WERI-Rb-1 (cell line): ENCODE measurements at places on chromosomes 7 and 10.

GRCh38 chr10:43981232-43981631 is 332.6 kb upstream of the ZNF32 start:
- no peak for DNase-seq

GRCh38 chr10:72625276-72625607 is 637 bp downstream of the MICU1 start:
- no peak for DNase-seq

GRCh38 chr7:12638851-12639456 is 48.5 kb upstream of the ARL4A start:
- no peak for DNase-seq

DNA sequence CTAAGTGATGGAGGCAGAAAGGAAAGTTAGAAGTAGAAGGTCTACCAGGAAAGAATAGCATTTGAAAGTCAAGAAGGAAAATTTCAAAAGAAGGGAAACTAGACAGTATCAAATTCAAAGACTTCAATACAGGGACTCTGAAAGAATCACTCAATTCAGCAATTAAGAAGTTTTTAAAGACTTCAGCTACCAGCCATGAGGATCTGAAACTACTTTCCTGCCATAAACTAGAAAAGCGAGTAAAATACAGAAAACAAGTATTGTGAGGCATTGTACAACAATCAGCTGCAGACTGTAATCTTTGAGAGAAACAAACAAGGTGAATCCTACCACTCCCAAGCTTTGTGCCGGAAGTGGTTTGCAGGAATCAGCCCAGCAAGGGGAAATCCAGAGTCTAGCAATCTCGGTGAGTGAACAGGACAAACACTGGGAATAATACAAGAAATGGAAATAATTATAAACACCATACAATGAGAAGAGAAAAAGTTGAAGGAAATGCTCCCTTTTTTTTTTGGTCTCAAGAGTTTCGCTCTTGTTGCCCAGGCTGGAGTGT is 62.4 kb downstream of the ARHGAP12 start:
- no peak for DNase-seq

DNA sequence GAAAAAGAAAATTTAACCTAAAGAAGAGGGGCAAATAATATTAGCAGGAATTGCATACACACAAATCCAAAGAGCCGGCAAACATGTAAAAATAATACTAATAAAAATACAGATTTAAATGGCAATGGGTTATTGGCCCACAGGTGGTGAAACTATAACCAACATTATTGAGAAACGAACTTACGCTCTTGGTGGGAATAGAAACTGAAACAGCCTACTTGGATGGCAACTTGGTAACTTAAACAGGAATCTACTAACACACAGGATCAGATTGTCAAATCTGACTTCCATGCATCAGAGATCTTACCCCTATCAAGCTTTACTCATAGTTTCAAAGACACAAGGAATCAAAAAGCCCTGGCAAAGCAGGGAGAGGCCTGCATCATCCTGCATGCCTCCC is 66.5 kb downstream of the ANLN start:
- no peak for DNase-seq

DNA sequence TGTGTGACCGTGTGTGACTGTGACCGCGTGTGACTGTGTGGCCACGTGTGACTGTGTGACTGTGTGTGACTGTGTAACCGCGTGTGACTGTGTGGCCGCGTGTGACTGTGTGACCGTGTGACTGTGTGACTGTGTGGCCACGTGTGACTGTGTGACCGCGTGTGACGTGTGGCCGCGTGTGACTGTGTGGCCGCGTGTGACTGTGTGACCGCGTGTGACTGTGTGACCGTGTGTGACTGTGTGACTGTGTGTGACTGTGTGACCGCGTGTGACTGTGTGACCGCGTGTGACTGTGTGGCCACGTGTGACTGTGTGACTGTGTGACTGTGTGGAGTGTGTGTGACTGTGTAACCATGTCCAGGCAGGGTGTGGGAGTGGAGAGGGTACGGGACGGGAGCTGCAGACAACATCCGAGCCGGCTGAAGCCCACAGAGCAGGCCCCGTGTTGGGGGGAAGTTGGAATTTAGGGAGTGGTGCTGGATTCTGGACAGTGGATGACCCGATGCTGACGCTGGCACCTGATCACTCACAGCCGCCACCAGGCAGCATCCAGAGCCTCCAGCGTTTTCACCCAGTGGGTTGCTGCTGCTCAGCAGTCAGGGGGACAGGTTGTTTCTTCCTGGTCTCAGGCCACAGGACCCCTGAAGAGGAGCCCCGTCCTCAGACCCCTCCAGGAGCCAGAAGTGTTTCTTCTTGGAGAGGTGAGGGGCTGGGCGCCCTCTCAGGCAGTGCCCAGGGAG is 503.5 kb downstream of the DNAJB6 start:
- no peak for DNase-seq

DNA sequence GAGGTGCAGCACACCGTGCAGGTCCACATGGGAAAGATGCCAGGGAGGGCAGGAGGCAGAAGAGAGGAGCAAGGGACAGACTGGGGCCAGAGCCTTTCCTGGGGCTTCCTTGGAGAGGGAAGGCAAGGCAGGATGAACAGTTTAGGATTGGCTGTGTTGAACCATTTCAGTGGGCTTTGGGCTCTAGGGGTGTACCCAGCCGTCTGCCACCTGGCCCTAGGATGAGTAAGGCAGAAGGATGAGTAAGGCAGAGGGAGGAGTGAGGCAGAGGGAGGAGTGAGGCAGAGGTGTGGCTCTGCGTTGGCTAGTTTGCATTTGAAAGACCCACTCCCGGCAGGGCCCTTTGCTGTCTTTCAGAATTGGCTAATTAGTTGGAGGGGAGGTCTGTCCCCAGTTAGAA is 31.5 kb upstream of the PRF1 start:
- DNase-seq: no peak

DNA sequence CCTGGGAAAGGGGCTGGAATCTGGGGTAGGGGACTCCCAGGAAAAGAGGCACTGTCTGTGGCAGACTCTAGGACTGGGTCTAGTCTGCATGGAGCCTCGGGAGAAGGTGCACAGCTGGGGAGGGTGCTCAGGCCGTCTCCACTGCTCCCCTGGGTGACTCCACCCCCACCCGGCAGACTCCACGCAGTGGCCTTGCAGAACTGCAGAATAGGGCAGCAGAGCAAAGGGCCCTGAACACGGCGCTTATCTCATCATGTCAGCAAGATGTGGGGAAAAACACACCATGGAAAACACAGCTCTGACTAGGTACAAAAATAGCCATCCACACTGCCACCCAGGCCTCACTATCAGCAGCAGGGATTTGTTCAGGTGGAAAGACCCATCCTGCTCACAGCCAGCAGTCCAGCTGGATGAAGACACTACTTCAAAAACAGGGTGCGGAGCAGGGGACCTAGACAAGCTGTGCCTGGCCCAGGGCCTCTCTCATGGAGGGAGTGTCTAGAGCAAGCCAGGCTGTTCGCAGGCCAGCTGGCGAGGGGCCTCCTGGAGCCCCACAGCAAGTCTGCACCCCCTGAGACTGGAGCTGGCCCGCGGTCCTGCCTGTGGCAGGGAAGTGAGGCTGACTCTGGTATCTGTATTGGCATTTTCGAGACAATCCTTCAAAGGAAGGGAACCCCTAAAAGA is 11.7 kb downstream of the MAT1A start:
- DNase-seq: no peak

- no peak for DNase-seq
Measured at GRCh38 chr7:140458916-140459315, 20.4 kb downstream of the MKRN1 start.

GRCh38 chr7:114648117-114648516 is 233.5 kb downstream of the FOXP2 start:
- DNase-seq: no peak

- DNase-seq: no peak
Measured at GRCh38 chr10:132813560-132814468, 27.9 kb upstream of the NKX6-2 start.

GRCh38 chr7:3243256-3243655 is 57.8 kb upstream of the SDK1 start:
- DNase-seq: no peak

GRCh38 chr10:90777621-90778020 is 80.2 kb downstream of the HTR7 start:
- no peak for DNase-seq

- DNase-seq: no peak
Measured at GRCh38 chr10:79098596-79099015, 29.8 kb downstream of the ZMIZ1 start.

GRCh38 chr7:54778696-54779540 is 19.9 kb upstream of the SEC61G start:
- no peak for DNase-seq

- no peak for DNase-seq
Measured at GRCh38 chr7:41478187-41478586, 224.7 kb downstream of the INHBA start.

DNA sequence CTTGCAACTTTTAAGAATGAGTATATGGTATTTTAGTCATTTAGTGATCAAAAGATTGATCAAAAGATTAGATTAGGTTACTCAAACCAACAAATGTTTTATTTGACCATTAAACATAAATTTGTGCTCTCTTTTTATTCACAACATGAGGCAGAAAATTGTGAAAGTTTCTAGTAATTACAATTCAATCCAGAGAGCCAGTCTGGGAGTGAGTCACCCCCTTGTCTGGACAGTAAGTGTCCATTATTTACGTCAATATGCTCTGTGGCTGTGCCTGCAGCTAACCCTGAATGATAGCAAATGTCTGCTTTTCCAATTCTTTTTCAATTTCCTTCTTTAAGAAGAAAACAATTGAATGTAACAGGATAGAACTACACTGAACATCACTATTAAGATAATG is 27.9 kb downstream of the GNG11 start:
- DNase-seq: no peak

- no peak for DNase-seq
Measured at GRCh38 chr10:17003651-17004286, 125.8 kb downstream of the CUBN start.

GRCh38 chr7:30998180-30998579 is 34.4 kb downstream of the GHRHR start:
- no peak for DNase-seq

- no peak for DNase-seq
Measured at GRCh38 chr10:49831352-49832035, 69.4 kb upstream of the OGDHL start.

GRCh38 chr10:10788761-10789160 is 228.9 kb upstream of the CELF2 start:
- DNase-seq: no peak

- DNase-seq: no peak
Measured at GRCh38 chr10:3902809-3903410, 117.9 kb upstream of the KLF6 start.

DNA sequence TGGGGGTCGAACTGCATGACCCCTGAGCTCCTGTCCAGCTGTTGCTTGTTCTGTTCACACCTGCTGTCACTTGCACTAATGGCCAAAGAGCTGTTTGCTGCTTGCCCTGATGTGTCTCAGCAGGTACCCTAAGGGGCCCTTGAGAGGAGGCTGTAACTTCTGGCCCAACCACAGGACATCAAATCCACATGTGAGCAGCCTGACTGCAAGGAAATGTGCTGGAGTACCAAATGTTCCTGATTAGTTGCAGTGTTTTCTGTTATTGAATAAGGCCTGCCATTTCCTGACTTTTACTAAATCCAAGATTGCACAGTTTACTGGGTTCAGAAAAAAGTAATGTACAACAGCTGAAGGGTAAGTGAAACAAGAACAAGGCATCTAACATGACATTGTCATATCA is 91.7 kb upstream of the IL6 start:
- DNase-seq: no peak

DNA sequence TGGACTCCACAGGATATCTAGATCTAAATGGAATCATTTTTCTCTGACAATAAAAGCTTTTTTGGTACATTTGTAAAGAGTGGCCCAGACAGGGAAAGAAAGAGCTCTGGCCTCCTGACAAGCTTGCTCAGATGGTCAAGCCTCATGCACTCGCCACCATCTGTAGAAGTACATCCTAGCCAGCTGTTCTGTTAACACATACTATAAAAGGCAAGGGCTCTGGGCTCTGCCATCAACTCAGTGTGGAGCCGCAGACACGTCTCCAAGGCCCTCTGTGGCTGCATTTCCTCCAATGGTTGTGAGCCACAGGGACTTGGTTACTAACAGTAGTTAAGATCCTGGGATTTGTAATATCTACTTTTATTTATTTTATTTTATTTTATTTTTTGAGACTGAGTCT is 70.8 kb upstream of the KDM7A start:
- DNase-seq: no peak

GRCh38 chr7:28395831-28396230 is 16.5 kb upstream of the CREB5 start:
- DNase-seq: no peak

GRCh38 chr10:124012066-124012465 is 81.3 kb downstream of the CHST15 start:
- no peak for DNase-seq

DNA sequence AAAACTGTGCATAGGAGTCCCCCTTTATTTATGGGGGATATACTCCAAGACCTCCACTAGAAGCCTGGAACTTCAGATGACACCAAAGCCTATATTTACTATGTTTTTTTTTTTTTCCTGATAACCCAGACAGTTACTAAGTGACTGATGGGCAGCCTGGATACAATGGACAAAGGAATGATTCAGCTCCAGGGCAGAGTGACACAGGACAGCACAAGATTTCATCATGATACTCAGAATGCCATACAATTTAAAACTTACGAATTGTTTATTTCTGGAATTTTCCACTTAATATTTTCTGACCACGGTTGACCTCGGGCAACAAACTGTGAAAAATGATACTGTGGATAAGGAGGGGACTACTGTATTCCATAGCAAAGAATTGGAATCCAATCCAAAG is 843.6 kb downstream of the PCDH15 start:
- DNase-seq: no peak
